ENCODE measurements at places on chromosomes 4 and X. TPM values are rescaled to one million over a fixed set of nuclear protein-coding genes. Genes with fewer than 3 reads are reported as not detected.

AGTR2 gene
- total RNA-seq, result 0.06 TPM

BEND4 gene
- not detected for total RNA-seq

PI4K2B gene
- 6.2 TPM for total RNA-seq

BST1 gene
- total RNA-seq, result 0.49 TPM

LIMCH1 gene
- 8.8 TPM for total RNA-seq

CPE gene
- 26.9 TPM for total RNA-seq

TLR2 gene
- total RNA-seq, result 3.7 TPM

- no peak for DNase-seq
Measured at GRCh38 chr4:90757534-90758060, 630.4 kb downstream of the CCSER1 start.

DNA sequence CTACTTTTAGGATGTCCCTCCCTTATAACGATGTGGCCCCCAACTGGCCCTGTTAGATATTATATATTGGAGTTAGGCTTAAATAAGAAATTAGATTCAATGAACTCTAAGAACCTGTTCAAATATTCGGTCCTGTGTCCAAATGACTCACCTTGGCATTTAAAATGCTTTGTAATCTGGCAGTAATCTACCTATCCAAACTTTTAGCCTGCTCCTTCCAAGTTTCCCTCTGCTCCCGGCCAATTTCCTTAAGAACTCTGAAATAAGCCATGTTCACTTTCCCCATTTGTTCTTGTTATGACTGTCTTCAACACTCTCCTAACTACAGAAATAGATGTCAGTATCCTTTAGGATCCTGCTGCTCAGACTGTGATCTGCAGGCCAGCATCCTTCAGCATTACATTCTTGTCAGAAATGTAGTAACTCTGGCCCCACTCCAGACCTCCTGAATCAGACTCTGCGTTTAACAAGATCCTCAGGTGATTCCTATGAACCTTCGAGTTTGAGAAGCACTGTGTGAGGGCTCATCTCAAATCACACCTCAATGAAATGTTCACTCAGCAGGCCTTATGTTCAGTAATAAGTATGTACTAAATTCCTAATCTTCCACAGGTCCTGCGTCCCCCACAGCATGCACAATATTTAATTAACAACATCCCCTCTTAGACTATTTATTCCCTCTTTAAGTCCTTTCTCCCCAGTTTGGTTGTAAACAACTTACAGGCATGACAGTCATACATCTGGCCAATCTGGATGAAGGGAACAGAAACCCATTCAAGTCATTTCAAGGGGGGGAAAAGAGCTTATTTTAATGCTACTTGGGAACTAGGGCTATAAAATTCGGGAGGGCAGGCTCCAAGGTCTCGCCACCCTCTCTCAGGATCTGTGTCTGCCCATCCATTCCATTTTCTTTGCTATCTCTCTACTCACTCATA lies 3.0 kb downstream of the ATP8A1 start:
- DNase-seq, result no peak

- no peak for DNase-seq
Measured at GRCh38 chr4:17433827-17434226, 78.1 kb downstream of the QDPR start.

GRCh38 chr4:3042226-3042625 lies 32.1 kb downstream of the HTT-AS start:
- no peak for DNase-seq

DNA sequence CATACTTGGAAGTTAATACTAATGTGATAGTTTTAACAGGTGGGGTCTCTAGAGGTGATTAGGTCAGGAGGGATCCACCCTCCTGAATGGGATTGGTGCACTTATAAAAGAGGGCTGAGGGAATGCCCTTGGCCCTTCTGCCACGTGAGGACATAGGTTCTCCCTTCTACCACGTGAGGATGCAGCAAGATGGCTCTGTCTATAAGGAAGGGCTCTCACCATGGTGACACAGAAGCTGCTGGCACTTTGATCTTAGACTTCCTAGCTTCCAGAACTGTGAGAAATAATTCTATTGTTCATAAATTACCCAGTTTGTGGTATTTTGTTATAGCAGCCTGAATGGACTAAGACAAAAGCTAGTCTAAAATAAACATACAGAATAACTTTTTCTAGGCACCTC lies 1.0 kb downstream of the AADAT start:
- DNase-seq, result no peak

DNA sequence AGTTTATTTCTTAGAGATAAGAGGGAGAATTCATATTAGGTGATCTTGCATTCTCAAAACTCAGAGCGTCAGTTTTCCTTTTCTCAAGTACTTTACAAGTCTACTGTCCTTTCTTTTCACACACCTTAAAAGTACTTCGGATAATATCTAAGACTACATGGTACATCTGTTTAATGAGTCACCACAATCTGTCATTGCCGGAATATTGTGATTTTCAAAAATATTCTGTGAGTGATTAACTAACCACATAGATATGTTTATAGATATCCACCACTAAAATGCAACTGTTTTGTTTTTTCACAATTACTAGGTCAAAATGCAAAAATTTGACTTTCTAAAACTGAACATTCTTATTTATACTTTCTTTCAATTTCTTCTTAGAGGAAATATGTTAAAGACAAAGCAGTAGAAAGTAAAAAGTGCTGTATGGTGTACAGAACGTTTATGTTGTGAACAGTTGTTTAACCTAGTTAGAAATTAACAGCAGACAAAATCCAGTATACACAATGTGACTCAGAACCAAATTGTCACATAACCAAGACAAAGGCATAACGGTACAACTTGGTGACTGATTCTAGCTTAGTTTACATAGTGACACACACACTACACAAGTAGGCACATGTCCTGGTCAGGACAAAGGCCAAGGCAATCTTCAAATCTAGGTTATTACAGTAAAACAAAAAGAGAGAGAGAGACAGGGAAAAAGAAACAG lies 482.9 kb downstream of the NAF1 start:
- DNase-seq, result no peak

GRCh38 chr4:18167831-18168230 lies 146.3 kb upstream of the LCORL start:
- no peak for DNase-seq

- DNase-seq, result no peak
Measured at GRCh38 chr4:118099106-118099505, 64.8 kb downstream of the NDST3 start.

GRCh38 chr4:3243136-3243780 lies 5.7 kb upstream of the MSANTD1 start:
- DNase-seq, result no peak

DNA sequence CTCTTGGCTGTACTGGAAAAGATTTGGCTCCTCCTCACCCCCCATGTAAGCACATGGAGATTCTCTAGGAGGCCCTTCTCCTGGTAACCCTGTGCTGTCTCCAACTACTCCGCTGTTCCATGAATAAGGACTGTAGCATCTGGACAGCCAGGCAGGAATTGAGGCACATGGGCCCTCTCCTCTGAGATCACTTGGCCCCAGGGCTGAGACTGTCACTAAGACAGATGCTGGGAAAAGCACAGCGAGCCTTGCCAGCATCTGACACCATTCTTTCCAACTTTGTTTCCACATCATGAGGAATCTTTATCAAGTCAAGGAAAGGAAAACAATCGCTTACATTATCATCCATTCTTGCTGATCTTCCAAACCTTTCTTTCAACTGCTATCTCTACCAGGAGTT lies 222.6 kb upstream of the INTU start:
- DNase-seq, result no peak

GRCh38 chr4:11439836-11440235 lies 11.1 kb upstream of the HS3ST1 start:
- DNase-seq, result no peak

DNA sequence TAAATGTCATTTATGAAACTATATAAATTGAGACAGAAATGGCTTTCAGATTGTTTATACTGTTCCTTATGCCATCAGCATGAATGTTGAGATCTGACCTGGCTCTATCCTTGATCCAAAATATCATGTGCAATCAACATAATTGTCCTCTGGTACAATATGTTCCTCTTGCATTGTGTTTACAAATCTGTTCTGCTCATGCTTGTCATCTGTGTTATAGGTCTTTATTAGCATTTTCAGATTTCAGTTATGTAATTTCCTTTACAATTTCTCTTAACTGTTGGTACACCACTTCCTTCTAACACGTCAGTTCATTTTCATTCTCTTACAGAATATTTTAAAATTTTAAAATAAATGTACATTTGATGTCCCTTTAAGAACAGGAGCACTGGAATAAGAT lies 1.6 kb downstream of the HPGD start:
- no peak for DNase-seq

GRCh38 chr4:79893456-79893855 lies 179.6 kb downstream of the ANTXR2 start:
- DNase-seq, result no peak

DNA sequence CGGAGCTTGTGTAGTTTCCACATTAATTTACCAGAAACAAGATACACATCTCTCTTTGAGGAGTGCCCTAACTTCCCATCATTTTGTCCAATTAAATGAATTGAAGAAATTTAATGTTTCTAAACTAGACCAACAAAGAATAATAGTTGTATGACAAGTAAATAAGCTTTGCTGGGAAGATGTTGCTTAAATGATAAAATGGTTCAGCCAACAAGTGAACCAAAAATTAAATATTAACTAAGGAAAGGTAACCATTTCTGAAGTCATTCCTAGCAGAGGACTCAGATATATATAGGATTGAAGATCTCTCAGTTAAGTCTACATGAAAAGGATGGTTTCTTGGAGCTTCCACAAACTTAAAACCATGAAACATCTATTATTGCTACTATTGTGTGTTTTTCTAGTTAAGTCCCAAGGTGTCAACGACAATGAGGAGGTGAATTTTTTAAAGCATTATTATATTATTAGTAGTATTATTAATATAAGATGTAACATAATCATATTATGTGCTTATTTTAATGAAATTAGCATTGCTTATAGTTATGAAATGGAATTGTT lies at the start of gene FGB:
FGB (plus strand) TSS at position 315 of the 558 bp plus-strand sequence; CDS start at position 323, 8 bp downstream.
- no peak for DNase-seq

GRCh38 chrX:30865015-30865414 lies 24.0 kb downstream of the TAB3 start:
- DNase-seq, result no peak

DNA sequence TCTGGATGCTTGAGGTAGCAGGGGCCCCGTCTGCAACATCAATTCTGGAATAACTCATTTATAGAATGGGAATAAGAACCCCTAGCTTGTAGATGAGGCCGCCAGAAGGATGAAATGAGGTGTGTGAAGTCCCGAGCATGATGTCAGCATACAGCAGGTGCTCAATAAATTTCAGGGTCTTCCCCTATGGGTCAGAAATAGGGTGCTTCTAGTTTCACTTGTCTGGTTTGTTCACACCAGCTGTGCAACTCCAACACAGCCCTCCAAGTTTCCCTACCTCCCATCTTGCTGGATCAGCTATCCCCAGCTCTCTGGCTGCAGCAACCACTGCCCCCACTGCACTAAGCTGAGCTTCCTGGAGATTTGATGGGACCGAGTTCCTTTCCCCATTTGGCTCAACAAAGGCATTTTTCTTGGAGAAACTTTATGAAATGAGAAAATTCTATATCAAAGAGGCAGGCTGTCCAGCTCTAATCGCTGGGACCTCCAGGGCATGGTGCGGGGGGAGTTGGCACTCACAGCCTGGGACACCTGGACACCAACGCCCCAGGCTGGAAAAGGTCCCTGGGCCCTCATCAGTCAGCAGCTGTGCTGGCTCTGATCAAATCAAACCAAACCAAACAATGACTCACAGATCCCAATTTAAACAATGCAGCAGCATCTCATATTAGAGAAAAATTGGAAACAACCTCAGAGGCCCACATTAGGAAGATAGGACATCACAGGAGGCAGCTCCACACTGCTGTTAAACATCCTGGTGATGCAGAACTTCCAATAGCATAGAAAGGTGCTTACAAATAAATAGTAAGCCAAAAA lies 13.3 kb downstream of the SLC2A9 start:
- DNase-seq, result no peak

DNA sequence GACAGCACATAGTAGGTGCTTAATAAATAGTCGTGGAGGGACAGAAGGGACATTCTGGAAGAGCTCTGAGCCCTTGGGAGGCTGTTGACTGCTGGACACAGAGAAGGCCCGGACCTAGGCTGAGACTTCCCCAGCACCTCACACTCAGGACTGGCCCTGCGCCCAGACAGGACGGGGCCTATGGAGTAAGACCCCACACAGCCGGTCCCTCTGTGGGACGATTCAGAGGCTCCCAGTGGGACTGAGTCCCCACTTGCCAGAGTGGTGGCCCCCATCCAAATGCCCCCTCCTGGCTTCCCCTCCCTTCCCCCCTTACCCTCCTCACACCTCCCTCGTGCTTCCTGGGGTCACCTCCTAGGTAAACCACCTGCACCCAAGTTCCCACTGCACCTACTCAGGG lies 8.9 kb downstream of the ABLIM2 start:
- DNase-seq, result no peak
